ENCODE measurements at places on chromosomes 6 and 20.

DNA sequence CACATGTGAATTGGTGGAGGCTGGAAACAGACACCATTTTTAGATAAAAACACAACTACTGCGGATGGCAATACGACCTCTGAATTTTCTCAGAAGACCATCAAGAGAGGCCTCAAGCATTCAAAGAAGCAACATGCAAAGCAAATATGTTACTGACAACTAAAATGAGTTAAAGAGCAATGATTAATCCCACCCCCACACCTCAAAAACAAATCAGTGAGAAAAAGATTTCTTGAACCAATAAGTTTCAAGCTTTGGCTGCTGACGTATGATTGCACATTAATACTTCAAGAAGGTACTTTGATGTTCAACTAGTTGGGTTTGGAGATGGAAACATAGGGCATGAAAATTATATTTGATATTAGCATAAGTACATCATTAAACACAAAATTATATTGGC, 982 bp downstream of the MMUT start:
- DNase-seq: no peak

- DNase-seq: no peak
Observed at GRCh38 chr20:48653706-48654051, 174.1 kb downstream of the PREX1 start.

DNA sequence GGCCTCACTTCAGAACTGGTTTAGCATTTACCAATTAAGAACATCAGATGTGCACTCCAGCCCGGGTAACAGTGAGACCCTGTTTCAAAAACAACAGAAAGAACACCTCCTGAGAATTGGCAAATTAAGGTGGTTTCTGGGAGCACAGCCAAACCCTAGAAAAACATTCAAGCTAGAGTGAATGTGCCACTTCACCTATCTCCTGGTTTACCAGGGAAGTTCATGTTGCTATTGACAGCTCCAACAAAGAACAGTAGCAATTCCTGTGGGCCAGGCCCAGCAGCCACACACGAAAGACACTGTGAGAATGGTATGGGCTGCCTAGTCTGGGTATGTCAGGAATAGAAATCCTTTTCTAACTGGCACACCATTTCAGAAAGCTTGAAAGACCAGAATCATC, 4.9 kb downstream of the POLR1C start:
- no peak for DNase-seq

DNA sequence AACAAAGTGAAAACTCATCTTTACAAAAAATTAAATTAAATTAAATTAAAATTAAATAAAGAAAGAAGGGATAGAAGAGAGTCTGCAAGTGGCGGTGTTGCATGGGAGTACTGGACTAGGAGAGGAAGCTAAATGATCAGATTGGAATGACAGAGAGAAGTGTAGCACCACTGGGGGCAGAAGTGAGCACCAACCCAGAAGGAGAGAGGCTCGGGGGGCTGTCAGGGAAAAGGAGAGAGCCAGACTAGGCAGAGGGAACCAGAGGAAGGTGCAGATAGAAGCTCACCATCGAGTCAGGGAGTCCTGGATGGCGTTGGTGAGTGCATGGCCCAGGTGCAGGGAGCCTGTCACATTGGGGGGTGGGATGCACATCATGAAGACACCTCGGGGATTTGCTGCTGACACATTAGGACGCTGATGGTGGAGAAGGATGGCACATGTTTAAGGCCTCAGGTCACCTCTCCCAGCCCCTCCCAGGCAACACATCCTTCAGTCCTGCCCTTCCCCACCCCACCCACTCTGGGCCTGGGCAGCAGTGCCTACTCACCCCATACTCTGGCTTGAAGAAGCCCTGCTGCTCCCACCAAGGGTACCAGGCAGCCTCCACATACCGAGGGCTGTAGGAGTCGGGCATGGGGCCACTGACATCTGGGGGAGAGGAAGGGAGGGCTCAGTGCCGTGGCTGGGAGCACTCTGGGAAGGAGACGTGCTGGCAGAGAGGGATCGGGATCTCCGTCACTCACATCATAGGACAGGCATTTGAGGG, 4.0 kb downstream of the VARS1 start:
- DNase-seq: no peak

DNA sequence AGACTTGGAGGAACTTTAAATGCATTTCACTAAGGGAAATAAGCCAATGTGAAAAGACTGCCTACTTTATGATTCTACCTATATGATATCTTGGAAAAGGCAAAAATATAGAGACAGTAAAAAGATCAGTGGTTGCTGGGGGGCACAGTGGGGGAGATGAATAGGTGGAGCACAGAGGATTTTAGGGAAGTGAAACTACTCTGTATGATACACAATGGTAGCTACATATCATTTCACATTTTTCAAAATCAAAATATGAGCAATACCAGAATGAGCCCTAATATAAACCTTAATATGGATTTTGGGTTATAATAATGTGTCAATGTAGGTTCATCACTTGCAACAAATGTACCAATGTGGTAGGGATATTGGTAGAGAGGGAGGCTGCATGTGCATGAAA, 161.4 kb upstream of the HTR1E start:
- DNase-seq: no peak

DNA sequence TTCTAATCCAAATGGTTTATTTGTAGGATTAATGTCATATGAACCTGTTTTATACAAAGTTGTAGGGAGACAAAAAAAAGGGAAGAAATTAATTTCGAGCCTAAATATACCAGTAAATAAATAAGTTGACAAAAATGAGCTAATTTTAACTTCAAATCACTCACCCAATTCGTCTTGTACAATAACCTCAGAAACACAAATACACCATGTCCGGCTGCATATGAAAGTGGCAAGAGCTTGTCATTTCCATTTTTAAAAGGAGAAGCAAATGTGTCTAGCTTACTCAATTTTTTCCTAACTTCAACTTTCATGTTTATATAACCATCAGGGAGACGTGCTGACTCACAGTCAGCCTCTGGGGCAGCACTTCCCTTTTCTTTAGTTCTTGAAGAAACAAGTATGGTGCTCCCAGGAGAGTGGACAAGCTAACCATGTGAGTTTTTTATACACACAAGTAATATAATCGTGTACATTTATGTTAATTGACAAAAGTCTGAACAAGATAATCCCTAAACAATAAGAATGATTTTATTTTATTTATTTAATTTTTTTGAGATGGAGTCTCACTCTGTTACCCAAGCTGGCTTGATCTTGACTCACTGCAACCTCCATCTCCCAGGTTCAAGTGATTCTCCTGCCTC, 55.5 kb upstream of the SGK1 start:
- DNase-seq: no peak

DNA sequence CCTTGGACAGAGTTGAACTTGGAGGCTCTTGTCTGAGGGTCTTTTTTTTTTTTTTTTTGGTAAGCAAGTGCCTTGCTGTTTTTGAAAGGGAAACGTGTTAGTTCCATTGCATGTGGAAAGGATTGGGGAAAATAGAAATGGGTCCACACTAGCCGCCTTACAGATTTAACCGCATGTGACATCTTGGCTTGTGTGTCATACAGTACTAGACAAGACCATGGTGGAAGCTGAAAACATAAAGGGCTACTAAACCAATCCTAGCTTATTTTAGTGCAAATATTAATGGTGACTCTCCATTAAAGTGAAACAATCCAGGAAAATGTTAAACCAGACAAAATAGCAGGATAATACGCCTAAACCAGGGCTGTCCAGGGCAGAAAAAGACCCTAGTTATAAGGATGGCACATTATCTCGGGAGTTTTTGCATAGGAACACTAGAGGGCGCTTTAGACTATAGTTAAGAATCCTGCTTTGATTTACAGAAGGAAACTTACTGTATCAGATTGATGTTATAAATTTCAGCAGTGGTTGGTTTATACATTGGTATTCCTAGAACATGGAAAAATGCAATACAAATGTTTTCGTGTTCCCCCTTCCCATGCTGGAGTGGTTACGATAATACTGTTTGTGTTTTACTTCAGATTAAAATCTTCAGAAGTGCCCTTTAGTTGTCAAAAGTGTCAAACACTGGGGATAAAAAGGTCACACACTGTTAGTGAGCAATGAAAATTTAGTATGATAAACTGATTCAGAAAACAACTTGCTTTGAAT, 59.8 kb upstream of the DEK start:
- no peak for DNase-seq

DNA sequence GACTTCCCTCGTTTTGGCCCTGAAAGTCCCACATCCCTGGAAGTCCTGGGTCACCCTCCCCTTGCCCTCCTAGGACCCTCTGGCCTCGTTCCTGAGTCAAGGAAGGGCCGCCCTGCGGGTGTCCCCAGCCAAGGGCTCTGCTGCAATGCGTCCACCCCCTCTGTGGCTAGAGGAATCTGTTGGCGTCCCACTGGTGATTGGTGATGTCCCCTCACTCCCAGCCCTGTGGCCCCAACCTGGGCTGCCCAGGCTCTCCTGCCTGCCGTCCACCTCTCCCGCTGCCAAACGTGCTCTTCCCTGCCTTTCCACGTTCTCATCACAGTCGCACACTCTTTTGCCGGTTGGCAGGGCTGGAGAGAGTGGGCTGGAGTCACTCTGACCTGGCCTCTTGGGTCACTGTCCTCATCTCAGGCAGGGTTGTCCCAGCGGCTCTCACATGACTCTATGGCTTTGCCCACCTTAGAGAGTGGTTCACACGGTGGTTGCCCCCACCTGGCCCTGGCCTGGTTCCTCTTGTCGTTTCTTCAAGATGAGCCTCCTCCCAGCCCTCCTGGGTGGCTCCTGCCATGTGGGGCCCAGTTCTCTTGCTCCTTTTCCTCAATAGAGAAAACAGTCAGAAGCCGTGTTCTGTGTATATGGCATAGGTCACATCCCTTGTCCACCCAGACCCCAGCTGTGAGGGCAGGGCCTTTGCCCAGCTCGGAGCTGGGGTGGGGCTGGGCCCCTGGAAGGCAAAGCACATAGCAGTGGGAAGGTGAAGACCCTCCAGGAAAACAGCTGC, 100.9 kb downstream of the TMEM242 start:
- no peak for DNase-seq

DNA sequence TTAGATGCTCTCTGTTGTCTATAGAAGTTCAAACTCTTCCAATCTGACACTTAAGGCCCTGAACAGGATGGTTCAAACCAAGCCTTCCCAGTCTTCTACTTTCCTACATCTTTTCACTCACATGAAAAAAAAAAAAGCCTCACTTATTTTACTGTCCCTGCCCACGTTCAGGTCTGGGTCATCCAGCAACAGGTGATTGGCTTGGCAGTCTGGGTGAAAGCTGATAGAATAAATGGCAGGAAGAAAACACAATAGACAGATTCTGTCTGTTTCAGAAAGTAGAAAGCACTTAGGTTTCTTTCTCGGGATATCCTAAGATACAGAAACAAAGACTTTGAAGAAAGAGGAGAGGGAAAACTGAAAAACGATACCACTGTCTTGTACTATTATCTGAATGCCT, 61.8 kb upstream of the HSF2 start:
- no peak for DNase-seq

DNA sequence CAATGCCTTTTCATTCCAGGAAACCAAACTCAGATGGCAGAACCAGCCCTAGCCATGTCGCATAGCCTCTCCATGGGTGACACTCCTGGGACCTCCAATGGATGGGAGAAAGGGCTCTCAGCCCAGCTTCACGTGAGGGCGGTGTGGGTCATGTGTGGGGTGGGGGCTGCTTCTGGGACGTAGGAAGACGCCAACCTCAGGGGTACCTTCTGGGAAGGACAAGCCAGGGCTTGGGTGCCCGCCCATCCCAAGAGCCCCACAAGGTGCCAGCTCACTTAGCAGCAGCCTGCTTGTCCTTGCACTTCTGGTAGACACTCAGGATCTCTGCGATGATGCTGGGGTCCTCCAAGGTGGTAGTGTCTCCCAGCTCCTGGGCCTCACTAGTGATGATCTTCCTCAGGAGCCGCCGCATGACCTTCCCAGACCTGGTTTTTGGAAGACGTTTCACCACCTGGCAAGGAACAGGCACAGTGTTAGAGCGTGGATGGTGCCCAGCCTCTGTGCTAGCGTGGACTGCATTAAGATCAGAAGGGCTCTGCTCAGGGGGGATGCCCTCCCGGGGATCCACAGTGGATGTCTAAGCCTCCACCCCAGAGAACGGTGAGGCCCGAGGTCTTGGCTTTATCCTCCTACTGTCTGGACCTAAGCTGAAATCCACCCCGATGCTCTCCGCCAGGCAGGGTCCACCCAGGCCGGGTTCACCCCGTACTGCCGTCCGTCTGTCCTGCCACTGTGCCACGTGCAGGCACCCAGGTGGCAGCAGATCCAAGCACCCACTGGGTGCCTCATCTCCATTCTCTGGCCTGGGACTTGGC, 15.1 kb upstream of the APMAP start:
- peak; percentile 25 for DNase-seq

- no peak for DNase-seq
Observed at GRCh38 chr6:29762051-29762450, 38.8 kb downstream of the HLA-F start.

GRCh38 chr6:143536461-143536865, 24.9 kb upstream of the FUCA2 start:
- DNase-seq: no peak

Measured in mesothelial cell of epicardium (in vitro differentiated cells).